ELR (cell line): ENCODE measurements at places on chromosomes 5 and 9.

- DNase-seq, result no peak
Observed at GRCh38 chr9:116027951-116028350, 125.6 kb upstream of the PAPPA start.

- peak; percentile 78 for DNase-seq
Observed at GRCh38 chr5:124634228-124634739, 112.2 kb downstream of the ZNF608 start.

DNA sequence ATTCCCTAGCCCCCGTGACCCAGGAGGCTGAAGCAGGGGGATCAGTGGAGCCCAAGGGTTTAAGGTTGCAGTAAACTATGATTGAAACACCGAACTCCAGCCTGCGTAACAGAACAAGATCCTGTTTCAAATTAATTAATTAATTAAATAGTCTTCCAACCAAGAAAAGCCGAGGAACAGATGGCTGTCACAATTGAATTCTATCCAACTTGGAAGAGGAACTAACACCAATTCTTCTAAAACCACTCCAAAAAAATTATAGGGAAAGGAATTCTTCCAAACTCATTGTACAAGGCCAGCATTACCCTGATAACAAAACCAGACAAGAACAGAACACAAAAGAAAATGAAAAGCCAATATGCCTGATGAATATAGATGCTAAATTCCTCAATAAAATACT lies 43.4 kb upstream of the RGS7BP start:
- no peak for DNase-seq

DNA sequence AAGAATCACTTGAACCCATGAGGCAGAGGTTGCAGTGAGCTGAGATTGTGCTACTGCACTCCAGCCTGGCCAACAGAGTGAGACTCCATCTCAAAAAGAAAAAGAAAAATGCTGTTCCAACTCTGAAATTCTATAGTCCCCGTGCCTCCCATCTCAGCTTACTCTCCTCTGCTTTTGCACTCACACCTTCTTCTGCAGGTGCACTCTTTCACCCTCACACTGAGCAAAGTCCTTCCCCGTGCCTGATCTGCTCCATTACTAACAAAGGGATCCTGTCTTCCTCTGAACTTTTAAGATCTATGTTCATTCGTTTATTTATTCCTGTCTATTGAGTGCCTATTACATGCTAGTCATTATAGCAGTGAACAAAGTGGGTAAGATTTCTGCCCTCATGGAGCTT lies 47.8 kb downstream of the SUSD1 start:
- DNase-seq, result no peak

DNA sequence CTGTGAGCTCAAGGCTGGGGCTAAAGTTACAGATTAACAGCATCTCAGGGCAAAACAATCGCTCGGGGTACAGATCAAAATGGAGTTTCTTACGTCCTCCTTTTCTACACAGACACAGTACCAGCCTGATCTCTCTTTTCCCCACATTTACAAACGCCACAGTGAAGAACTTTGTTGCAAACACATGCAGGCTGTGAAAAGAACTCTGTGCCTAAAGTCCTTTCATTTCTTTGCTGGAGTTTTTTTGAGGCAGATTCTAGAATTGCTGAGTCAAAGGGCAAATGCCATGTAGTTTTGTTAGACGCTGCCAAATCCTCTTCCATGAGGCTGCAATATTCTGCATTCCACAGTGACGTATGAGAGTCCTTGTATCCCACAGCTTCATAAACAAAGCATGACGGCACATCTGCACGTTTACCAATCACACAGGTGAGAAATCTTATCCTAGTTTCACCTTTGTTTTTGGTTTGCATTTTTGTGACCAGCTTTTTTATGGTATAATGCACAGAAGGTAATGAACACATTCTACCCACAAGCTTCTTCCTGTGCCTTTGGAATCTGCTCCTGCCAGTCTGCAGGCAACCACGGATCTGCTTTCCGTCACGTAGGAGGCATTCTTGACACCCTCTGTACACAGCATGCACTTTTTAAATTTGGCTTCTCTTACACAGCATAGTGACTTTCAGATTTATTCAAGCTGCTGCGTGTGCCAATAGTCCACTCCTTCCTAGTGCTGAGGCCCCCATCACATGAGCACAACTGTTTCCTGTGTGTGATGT lies 44.6 kb upstream of the LPCAT1 start:
- DNase-seq, result peak; percentile 66

GRCh38 chr5:57842364-57843058 lies 359.9 kb upstream of the ACTBL2 start:
- DNase-seq, result peak; percentile 45

DNA sequence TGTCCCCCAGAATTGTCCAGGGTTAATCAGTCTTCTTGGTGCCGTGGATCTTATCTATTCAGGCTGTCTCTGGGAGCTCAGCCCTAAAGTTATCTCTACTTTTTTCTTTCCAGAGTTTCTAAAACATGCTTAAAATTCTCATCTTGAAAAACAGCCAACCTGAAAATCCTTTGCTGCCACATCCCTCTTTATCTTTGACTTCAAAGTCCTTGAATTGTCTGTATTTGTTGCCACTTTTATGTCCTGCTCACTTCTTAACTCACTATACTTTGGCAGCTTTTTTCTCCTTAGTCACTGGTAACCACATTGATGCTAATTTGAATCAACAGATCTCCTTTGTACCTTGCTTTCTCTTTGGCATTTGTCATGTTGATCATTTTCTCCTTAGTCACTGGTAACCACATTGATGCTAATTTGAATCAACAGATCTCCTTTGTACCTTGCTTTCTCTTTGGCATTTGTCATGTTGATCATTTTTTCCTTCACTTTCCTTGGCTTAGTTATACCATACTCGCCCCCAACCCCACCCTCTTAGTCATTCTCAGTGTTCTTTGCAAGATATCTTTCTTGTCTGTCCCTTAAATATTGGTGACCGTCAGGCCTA lies 8.5 kb downstream of the DMXL1 start:
- DNase-seq, result peak; percentile 45

DNA sequence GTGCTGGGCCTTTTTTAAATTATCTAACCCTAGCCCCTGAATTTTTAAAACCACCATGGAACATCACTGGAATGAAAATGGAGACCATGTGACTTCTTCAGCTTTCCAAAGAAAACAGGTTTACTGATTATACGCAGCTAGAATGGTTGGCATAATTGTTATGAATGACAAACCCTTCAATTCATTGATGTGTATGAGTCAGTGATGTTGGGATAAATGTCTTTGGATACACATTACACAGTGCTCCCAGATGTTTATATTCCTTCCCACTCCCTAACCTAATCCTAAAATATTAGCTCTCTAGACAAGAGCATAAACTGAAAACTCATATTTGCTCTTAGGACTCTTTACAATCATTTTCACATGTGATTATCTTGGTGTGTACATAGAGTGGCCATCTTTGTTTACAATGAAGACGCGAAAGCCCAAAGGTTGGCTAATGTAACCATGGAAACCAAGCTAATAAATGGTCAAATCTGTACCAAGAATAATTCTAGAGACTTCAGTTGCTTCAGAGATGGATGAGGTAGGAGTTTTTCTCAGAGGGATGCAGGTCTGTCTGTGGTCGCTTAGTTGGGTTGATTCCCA lies 131.2 kb upstream of the HMHB1 start:
- DNase-seq, result no peak

GRCh38 chr9:111149018-111149759 lies 110.9 kb upstream of the LPAR1 start:
- peak; percentile 48 for DNase-seq
